ENCODE measurements at places on chromosomes 12 and 14. TPM values are rescaled to one million over a fixed set of nuclear protein-coding genes. Genes with fewer than 3 reads are reported as not detected.

DNA sequence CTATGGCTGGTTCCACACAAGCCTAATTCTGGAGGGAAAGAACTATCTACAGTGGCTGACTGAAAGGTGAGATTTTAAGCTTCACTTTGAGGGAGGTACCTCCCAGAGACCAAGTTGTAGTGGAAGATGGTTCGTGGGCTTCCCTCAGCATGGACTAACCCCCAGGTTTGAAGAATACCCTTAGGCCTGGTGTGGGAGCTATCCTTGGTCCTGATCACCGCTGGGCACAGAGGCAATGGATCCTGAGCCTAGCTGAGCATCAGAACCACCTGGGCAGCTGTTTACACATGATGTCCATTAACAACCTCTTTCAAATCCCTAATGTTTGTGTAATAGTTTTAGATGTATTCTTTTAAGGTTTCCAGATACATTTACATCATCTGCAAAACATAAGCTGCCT, 10.3 kb downstream of the DAO start:
- DNase-seq = no peak

GRCh38 chr14:66483322-66483721, 2.8 kb upstream of the CCDC196 start:
- no peak for DNase-seq

- no peak for DNase-seq
Observed at GRCh38 chr14:76833011-76833410, 6.8 kb downstream of the LRRC74A start.

The HOXC11 gene
- total RNA-seq = 0.23 TPM

The C1R gene
- 1.4 TPM for total RNA-seq

- DNase-seq = no peak
Observed at GRCh38 chr12:119666226-119666795, 1.6 kb upstream of the PRKAB1 start.

- no peak for DNase-seq
Observed at GRCh38 chr14:58848365-58848764, 210.6 kb downstream of the DACT1 start.

The RNASE2 gene
- not detected for total RNA-seq

The A2ML1 gene
- not detected for total RNA-seq

GRCh38 chr12:15972894-15973293, 61.8 kb downstream of the DERA start:
- no peak for DNase-seq

DNA sequence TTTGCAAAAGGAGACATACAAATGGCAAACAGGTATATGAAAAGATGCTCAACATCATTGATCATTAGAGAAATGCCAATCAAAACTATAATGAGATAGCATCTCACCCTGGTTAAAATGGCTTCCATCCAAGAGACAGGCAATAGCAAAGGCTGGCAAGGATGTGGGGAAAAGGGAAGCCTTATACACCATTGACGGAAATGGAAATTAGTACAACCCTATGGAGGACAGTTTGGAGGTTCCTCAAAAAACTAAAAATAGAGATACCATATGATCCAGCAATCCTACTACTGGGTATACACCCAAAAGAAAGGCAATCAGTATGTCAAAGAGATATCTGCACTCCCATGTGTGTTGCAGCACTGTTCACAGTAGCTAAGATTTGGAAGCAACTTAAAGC, 17.3 kb upstream of the CKAP4 start:
- DNase-seq = no peak

The C14orf180 gene
- total RNA-seq = not detected

- DNase-seq = no peak
Observed at GRCh38 chr12:25372969-25373817, 122.5 kb upstream of the KRAS start.

- DNase-seq = no peak
Observed at GRCh38 chr12:83985084-83985483, 927.5 kb downstream of the SLC6A15 start.

- no peak for DNase-seq
Observed at GRCh38 chr12:19890024-19890423, 450.7 kb downstream of the AEBP2 start.

The SELPLG gene
- 0.58 TPM for total RNA-seq

- no peak for DNase-seq
Observed at GRCh38 chr12:56029666-56030293, 8.9 kb downstream of the IKZF4 start.

GRCh38 chr12:59844750-59845149, 248.9 kb downstream of the SLC16A7 start:
- no peak for DNase-seq

DNA sequence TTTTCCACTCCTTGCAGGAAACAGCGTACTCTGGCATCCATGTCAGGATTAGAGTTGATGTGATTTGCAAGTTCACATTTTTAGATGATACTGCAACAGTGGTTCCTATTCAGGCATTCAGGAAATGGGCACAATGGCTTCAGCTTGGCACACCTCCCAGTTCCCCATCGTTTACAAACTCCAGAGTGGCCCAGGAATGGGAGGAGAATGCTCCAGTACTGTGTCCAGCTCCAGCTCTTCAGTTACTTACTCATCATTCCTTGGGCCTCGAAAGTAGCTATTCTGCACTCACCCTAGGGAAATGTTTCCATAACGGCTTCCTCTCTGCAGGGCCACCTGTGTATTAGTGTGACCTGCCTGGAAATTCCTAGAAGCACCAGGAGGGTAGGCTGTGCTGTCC, 239.7 kb upstream of the RGS6 start:
- DNase-seq = peak; percentile 52

GRCh38 chr14:64569138-64569631, 19.4 kb downstream of the PPP1R36 start:
- no peak for DNase-seq

The BEGAIN gene
- total RNA-seq = 0.05 TPM

GRCh38 chr12:131147894-131148293, 194.2 kb downstream of the ADGRD1 start:
- no peak for DNase-seq

- DNase-seq = no peak
Observed at GRCh38 chr14:63241096-63241495, 36.9 kb downstream of the RHOJ start.

GRCh38 chr12:110737532-110737931, 5.2 kb downstream of the PPP1CC start:
- no peak for DNase-seq

- no peak for DNase-seq
Observed at GRCh38 chr12:11895421-11896078, 175.2 kb upstream of the BCL2L14 start.

DNA sequence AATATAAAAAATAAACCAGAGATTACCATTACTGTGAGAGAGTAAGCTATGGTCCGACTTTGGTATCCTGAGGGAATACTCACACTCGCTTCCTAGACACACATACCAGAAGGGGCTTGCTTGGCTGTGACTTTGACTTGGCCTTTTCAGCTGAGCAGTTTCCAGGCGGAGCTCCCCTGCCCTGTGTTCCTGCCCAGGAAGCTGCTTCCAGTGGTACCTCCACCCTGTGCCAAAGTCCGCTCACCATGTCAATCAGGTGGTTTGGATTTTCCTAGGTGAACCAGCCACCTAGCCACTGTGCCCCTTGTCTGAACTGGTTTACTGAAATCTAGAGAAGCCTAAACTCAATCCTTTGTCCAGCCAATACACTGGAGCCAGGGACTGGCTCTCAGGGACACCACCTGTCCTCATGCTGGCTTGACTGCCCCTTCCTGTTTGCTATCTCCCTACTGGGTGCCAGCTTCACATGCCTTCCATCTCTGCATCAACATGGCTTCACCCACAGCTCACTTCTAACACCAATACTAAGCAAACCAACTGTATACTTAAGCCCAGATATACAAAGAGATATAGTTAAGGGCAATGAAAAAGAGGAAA, 28.6 kb downstream of the MAX start:
- no peak for DNase-seq

- DNase-seq = no peak
Observed at GRCh38 chr12:57215668-57216013, 953 bp upstream of the NXPH4 start.

The CLEC7A gene
- total RNA-seq = 0.41 TPM

All from glomerular endothelial cell (primary cell).